Muscle of leg (tissue), 16 donors: ENCODE measurements at places on chromosomes 1 and 21. TPM values are rescaled to one million over a fixed set of nuclear protein-coding genes. Genes with fewer than 3 reads are reported as not detected.

DNA sequence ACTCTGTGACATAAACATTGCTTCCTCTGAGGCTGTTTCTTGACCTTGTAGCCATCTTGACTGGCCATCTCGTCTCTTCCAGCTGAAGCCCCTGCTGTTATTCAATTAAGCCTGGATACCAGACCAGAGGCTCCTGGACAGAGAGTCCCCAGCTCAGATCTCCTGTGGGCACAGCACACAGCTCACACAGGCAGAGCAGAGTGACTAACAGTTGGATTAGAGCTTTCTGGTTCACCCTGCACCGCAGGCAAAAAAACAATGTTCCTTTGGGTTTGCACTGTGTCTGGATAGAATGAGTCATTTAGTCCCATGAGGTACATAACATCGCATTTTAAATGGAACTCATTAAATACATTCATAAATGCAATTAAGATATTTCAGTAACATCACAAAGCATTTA lies 33.4 kb upstream of the USH2A start:
- H3K36me3 ChIP-seq = no peaks in the 10 kb centered on the region
- no peak overlapping the region for H3K4me3 ChIP-seq
- H3K27ac ChIP-seq = no peak overlapping the region
- DNase-seq = no peak
- H3K27me3 ChIP-seq = no peaks in the 10 kb centered on the region

- no peak for DNase-seq
- no peak overlapping the region for H3K27ac ChIP-seq
- peaks cover 8% of the 10 kb centered on the region for H3K36me3 ChIP-seq
- H3K27me3 ChIP-seq = no peaks in the 10 kb centered on the region
- no peaks in the 10 kb centered on the region for H3K4me1 ChIP-seq
Measured at GRCh38 chr1:42311138-42311537, 23.9 kb downstream of the FOXJ3 start.

- no peak overlapping the region for H3K27ac ChIP-seq
- peaks cover 34% of the 10 kb centered on the region for H3K4me1 ChIP-seq
- DNase-seq = no peak
- H3K27me3 ChIP-seq = no peaks in the 10 kb centered on the region
- H3K36me3 ChIP-seq = no peaks in the 10 kb centered on the region
- no peak overlapping the region for H3K4me3 ChIP-seq
Measured at GRCh38 chr1:235045034-235045690, 83.5 kb downstream of the TOMM20 start.

GRCh38 chr1:172742599-172743500 lies 83.9 kb downstream of the FASLG start:
- DNase-seq = peak; percentile 42
- H3K4me3 ChIP-seq = no peak overlapping the region
- H3K27ac ChIP-seq = no peak overlapping the region
- H3K4me1 ChIP-seq = no peaks in the 10 kb centered on the region
- no peaks in the 10 kb centered on the region for H3K27me3 ChIP-seq
- H3K36me3 ChIP-seq = no peaks in the 10 kb centered on the region

DNA sequence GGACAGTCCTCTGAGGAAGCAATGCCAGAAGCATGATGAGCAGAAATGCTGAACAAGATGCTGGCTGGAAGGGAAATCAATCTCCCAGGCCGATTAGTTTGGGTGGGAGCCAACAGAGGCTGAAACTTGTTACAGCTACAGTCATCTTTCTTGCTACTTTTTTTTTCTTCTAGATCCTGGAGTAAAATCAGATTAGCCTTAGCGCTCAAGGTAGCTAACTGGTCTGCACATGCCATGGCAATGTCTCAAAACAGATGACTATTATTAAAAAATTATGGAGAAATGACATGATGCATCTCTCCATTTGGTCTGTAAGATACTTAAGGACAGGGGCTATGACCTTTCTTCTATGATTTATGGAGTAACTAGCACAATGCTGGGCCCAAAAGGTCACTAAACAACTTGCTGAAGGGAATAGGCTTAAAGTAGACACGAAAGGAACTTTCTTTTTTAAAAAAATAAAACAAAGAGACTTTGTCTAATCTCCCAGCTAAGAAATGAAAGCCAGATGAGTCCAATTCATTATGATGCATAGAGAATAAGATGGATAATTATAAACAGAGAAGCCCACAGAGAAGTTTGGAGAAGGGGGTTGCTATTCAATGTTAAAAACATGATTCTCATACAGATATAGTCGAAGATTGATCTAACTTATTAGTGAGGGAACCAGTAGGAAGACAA lies 42.5 kb downstream of the UTP25 start:
- peak; percentile 86 for DNase-seq
- H3K36me3 ChIP-seq = no peaks in the 10 kb centered on the region
- no peak overlapping the region for H3K4me3 ChIP-seq
- no peaks in the 10 kb centered on the region for H3K27me3 ChIP-seq
- H3K4me1 ChIP-seq = no peaks in the 10 kb centered on the region

DNA sequence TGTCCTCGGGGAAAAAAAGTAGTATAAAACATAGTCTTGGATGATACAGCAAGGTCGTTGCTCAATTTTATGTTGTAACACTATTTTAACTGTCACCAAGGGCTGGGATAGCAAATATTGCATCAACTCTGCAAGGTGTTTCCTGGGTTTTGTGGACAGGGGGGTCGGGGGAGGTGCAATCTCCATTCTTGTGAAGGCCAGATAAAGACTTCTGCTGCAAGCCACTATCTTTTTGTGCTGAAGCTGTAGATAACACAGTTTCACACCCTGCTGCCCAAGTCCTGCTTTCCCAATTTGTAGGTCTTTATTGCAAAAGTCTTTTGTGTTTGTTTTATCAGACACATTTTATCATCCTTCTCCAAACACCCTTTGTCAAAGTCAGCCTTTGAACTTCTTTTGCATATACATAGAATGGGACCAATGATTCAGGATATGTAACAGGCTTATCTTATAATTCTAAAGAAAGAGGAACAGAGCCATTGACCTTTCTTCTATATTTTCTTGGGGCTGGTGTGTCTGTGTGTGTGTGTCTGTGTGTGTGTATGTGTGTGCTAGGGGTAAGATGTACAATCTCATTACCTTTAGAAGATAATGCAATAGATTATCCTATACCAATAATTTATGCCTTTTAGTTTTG lies 140.6 kb downstream of the RUNX1 start:
- no peaks in the 10 kb centered on the region for H3K36me3 ChIP-seq
- H3K27me3 ChIP-seq = peaks cover 7% of the 10 kb centered on the region
- H3K4me3 ChIP-seq = no peak overlapping the region
- no peak for DNase-seq
- no peak overlapping the region for H3K27ac ChIP-seq

DNA sequence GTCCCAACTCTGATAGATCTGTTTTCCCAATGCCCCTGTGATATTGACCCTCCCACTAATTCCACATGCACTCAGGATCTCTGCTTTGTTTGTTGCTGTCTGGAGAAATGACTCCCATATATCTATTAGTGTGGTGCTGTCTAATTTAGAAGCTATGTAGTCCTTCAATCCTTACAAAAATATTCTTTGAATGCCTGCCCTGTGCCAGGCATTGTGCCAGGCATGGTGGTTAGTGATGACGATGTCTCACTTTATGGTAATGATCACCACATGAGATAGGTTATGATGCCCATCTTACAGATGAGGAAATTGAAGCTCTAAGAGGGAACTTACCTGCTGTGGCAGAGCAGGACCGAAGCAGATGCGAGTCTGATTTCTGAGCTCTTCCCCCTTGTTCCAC lies 12.9 kb downstream of the MYOG start:
- H3K36me3 ChIP-seq = peaks cover 15% of the 10 kb centered on the region
- no peak overlapping the region for H3K27ac ChIP-seq
- H3K4me1 ChIP-seq = peaks cover 54% of the 10 kb centered on the region

- no peaks in the 10 kb centered on the region for H3K36me3 ChIP-seq
- H3K27ac ChIP-seq = no peak overlapping the region
- H3K4me3 ChIP-seq = no peak overlapping the region
- DNase-seq = no peak
- H3K27me3 ChIP-seq = peaks cover 37% of the 10 kb centered on the region
Measured at GRCh38 chr1:54497338-54497737, 50.7 kb upstream of the ACOT11 start.

DNA sequence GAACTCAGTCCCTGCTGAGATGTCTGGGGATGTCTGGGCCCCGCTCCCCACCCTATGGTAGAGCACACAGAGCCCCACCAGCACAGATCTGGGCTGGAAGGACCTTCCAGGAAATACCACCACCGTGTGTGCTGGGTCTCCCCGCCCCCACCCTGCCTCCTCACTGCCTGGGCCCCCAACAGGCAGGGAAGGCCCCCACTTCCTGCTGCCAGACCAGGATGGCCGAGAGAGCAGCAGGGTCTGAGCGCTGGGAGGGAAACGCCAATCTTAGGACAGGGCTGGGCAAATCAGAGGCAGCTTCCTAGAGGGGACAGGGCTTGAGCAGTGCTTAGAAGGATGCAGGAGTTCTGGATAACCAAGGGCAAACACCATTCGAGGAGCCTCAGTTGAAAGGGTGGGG lies 11.9 kb downstream of the ADGRB2 start:
- H3K27me3 ChIP-seq = no peaks in the 10 kb centered on the region
- no peak for DNase-seq

GRCh38 chr1:239742416-239743109 lies 349.1 kb upstream of the FMN2 start:
- H3K4me1 ChIP-seq = no peaks in the 10 kb centered on the region
- no peak for DNase-seq
- H3K27me3 ChIP-seq = no peaks in the 10 kb centered on the region
- H3K36me3 ChIP-seq = no peaks in the 10 kb centered on the region
- no peak overlapping the region for H3K4me3 ChIP-seq
- no peak overlapping the region for H3K27ac ChIP-seq

DNA sequence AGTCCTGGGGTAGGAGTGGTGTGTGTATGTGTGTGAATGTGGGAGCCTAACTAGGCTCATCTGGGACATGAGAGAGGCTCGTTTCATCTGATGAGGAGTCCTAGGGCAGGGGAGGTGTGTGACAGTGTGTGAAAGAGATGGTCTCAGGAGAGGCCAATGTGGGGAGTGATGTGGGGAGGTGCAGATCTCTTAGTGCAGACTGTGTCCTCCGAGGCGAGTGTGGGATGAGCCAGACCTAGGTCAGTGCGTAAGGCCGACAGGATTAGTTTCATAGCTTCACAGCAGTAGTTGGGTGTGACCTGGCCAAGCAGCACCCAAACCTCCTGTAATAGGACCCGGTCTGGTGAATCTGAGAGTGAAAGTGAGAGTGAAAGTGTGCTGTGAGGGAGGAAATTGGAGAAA lies 94.7 kb downstream of the LIPI start:
- H3K4me3 ChIP-seq = no peak overlapping the region
- H3K36me3 ChIP-seq = no peaks in the 10 kb centered on the region
- no peaks in the 10 kb centered on the region for H3K4me1 ChIP-seq
- no peak overlapping the region for H3K27ac ChIP-seq

DNA sequence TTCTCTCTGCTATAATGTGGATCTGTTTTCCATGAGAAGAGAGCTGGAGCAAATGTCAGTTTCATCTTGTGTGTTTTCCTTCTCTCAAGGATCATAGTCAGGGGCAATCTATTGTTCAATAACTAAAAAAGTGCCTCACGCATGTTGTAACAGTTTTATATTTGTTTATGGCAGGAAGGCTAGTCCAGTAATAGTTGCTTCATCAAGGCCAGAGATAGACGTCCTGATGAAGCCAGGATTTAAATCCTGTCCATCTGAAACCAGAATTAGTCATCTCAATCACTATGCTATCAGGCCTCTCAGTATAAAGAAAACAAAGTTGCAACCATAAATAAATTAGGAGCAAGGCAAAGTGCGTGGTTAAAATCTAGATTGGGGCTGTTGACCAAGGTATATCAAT lies 30.2 kb upstream of the DUSP10 start:
- DNase-seq = no peak
- no peaks in the 10 kb centered on the region for H3K27me3 ChIP-seq
- no peak overlapping the region for H3K27ac ChIP-seq
- no peaks in the 10 kb centered on the region for H3K36me3 ChIP-seq
- H3K4me3 ChIP-seq = no peak overlapping the region
- no peaks in the 10 kb centered on the region for H3K4me1 ChIP-seq

- H3K27me3 ChIP-seq = no peaks in the 10 kb centered on the region
- no peaks in the 10 kb centered on the region for H3K36me3 ChIP-seq
- no peak overlapping the region for H3K4me3 ChIP-seq
- peaks cover 37% of the 10 kb centered on the region for H3K4me1 ChIP-seq
- DNase-seq = no peak
Measured at GRCh38 chr1:223083831-223084230, 59.2 kb downstream of the TLR5 start.

- no peaks in the 10 kb centered on the region for H3K27me3 ChIP-seq
- H3K4me1 ChIP-seq = no peaks in the 10 kb centered on the region
- no peaks in the 10 kb centered on the region for H3K36me3 ChIP-seq
- H3K4me3 ChIP-seq = no peak overlapping the region
Measured at GRCh38 chr1:194515916-194516315, 1329.5 kb upstream of the B3GALT2 start.

DNA sequence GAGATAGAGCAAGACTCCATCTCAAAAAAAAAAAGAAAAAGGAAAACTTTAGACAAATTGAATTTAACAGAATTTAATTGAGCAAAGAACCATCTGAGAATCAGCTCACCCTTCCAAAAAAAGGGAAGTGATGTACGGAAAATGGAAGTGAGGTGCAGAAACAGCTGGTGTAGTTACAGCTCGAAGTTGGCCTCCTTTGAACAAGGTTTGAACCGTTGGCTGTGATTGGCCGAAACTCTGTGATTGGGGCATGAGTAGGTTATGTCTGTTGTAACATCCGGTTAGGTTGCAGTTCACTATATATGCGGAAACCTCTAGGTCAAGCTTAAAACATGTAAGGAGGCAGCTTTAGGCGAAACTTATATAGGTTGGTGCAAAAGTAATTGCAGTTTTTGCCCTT lies 97.9 kb upstream of the KIF26B start:
- peaks cover 3% of the 10 kb centered on the region for H3K4me1 ChIP-seq
- no peak for DNase-seq
- no peak overlapping the region for H3K27ac ChIP-seq
- H3K4me3 ChIP-seq = no peak overlapping the region

- H3K4me1 ChIP-seq = peaks cover 3% of the 10 kb centered on the region
- DNase-seq = no peak
- H3K4me3 ChIP-seq = no peak overlapping the region
- no peaks in the 10 kb centered on the region for H3K36me3 ChIP-seq
- H3K27me3 ChIP-seq = no peaks in the 10 kb centered on the region
- no peak overlapping the region for H3K27ac ChIP-seq
Measured at GRCh38 chr21:25625036-25625435, 14.0 kb upstream of the JAM2 start.

GRCh38 chr1:2198571-2198970 lies 4.0 kb upstream of the FAAP20 start:
- H3K36me3 ChIP-seq = no peaks in the 10 kb centered on the region
- no peaks in the 10 kb centered on the region for H3K27me3 ChIP-seq
- peaks cover 56% of the 10 kb centered on the region for H3K4me1 ChIP-seq
- DNase-seq = no peak

GRCh38 chr1:206538086-206538770 lies 30.9 kb downstream of the RASSF5 start:
- H3K27me3 ChIP-seq = no peaks in the 10 kb centered on the region
- H3K36me3 ChIP-seq = no peaks in the 10 kb centered on the region

LRRC53 gene
- not detected for polyA plus RNA-seq

MFAP2 gene
- 57.8 TPM for polyA plus RNA-seq

IL10 gene
- polyA plus RNA-seq = 1.00 TPM

ENSA gene
- polyA plus RNA-seq = 117 TPM

LAMC1 gene
- polyA plus RNA-seq = 228 TPM

ST6GALNAC5 gene
- 1.2 TPM for polyA plus RNA-seq

C4BPA gene
- polyA plus RNA-seq = 0.13 TPM

PLA2G5 gene
- not detected for polyA plus RNA-seq

VANGL2 gene
- polyA plus RNA-seq = 11.4 TPM

CELSR2 gene
- 3.6 TPM for polyA plus RNA-seq
